Right kidney (tissue), 9 donors: ENCODE measurements at places on chromosomes 4 and X.

GRCh38 chr4:89769856-89770255 is 67.1 kb downstream of the SNCA start:
- DNase-seq, result no peak

DNA sequence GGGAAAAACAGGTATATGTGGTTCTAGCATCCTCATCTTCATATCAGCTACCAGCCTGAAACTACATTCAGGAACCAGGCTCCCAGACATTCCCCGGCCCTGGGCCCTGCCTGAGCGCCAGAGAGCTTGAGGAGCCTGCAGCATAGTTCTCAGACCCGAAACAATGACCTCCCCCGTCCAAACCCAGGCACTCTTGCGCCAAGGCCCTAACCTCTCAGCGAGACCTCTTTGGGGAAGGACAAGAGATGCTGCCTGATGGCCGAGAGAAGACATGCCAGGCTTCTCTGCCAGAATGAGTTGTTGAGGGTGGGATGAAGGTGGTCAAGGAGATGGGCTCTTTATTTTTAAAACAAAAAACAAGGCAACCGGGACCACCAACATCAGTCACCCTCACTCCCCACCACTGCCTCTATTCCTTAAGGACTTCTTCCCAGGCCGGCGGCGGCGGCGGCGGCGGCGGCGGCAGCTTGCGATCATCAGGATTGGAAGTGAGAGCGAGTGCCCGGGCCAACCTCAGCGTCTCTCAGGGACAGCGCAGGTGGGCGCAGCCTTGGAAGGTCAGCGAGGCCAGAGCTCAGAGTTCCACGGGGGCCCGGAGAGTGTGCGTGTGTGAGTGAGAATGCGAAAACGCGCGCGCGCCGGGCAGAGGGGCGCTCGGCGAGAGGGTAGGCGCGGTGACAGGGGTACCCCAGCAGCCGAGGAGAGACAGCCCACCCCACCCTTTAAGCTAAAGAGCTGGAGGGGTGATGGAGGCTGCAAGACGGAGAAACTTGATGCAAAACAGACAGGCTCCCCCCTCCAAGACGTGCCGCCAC is 601 bp downstream of the INPP4B start:
- peak; percentile 69 for DNase-seq

DNA sequence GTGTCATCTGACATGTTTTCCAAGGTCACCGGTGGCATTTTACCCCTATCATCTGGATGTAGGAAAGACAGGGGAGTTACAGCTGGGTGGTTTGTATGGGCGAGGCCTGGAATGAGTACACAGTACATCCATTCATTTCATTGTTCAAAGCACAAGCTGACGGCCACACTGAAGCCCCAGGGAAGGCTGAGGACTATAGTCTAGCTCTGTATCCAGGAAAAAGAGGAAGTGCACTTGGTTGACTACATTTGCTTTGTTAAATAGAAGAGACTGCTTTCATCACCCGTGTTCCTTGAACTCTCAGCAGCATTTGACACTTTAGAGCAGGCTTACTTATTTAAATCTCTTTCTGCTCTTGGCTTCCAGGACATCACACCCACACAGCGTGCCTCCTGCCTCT is 1041.0 kb upstream of the TENM3 start:
- DNase-seq, result no peak

- no peak for DNase-seq
Measured at GRCh38 chr4:181637186-181638105, 605.8 kb upstream of the TENM3 start.

- DNase-seq, result peak; percentile 1
Measured at GRCh38 chr4:7171191-7171900, 21.0 kb upstream of the SORCS2 start.
